CD4-positive, alpha-beta T cell treated with Interleukin-17A for 1 hour (primary cell): ENCODE measurements at places on chromosomes 6 and 20.
A peak's percentile ranks its signal among the peaks of the same experiment; 100 is the strongest.

GRCh38 chr6:123635144-123635543 is 1.6 kb downstream of the TRDN start:
- DNase-seq: no peak

DNA sequence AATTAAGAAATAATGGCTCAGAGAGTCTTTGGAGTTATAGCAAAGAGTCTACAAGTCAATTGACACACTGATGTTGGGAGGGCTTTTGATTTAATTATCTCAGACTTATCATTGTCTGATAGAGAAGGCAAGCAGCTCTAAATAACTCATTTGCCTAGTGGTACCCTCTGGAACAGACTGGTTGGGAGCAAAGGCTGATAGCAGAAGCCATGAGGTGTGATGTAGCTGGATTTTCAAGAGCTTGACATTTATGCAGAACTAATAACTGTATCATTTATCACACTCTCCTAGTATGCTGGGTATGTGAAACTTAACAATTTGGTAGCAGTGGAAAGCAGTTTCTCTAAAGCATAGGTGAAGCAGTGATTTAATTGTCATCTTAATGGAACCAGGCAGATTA is 380.6 kb downstream of the TENT5A start:
- no peak for DNase-seq

- peak; percentile 68 for DNase-seq
Observed at GRCh38 chr20:1664911-1665310, 7.3 kb upstream of the SIRPG start.

- no peak for DNase-seq
Observed at GRCh38 chr6:41449399-41450245, 96.6 kb upstream of the FOXP4 start.

- no peak for DNase-seq
Observed at GRCh38 chr6:158323561-158323958, 11.3 kb downstream of the TULP4 start.

DNA sequence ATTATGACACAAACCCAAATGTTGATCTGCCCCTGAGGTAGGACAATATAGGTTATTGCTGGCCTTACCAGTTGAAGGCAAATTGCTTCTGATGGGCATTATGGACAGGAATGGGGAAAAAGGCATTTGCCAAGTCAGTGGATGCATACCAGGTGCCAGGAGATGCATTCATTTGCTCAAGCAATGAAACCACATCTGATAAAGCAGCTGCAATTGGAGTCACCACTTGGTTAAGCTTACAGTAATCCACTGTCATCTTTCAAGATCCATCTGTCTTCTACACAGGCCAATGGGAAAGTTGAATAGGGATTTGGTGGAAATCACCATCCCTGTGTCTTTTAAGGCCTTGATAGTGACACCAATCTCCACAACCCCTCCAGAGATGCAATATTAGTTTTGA is 648.6 kb downstream of the COL12A1 start:
- no peak for DNase-seq

DNA sequence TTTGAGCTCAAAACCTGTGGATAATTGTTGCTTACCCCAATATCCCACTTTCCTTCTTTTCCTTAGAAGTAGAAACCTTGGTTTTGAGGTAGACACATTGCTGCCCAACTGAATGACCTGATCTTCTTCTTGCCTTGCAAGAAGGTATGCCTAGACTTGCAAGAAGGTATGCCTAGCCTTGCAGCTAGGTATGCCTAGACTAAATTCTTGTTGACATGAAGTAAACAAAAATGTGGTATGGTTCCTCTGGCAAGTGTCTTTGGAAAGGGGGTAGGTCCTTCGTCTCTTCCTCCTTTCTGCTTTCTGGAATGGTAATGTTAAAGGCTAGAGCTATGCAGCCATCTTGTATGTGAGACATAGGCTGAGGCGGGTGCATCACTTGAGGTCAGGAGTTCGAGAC is 129.2 kb downstream of the GMPR start:
- DNase-seq: no peak

DNA sequence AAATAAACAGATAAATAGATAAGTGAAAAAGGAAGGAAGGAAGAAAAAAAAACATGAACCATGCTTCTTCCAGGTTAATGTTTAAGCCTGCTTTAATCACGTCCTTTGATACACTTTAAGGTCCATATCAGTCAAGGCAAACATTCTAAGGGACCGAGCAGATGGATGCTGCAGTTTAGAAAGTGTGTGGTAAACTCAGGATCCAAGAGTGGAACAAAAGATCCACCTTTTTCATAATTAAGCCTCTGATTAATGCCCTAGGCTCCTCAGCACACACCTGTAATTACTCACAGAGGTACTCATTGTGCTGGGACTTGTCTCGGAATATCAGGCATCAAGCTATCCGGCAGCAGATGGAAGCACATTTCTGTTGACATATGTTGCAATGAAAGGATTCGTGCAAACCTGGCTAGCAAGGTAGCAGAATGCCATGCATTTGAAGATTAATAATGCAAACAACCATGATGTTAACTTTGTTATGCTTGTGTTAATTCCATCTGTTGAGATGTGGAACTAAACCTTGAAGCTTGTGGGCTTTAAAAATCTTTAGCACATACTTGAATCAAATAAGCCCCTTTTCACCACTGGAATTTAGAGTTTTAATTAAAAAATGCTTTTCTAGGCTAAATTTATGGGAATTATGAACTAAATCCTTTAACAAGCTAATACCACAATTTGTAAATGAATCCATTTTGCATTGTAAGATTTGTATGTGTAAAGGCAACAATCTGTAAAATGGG is 163.7 kb downstream of the RALGAPA2 start:
- DNase-seq: no peak

GRCh38 chr6:158010591-158011477 is 29.2 kb downstream of the SYNJ2 start:
- no peak for DNase-seq

GRCh38 chr20:23367770-23368169 is 5.8 kb downstream of the GZF1 start:
- no peak for DNase-seq

DNA sequence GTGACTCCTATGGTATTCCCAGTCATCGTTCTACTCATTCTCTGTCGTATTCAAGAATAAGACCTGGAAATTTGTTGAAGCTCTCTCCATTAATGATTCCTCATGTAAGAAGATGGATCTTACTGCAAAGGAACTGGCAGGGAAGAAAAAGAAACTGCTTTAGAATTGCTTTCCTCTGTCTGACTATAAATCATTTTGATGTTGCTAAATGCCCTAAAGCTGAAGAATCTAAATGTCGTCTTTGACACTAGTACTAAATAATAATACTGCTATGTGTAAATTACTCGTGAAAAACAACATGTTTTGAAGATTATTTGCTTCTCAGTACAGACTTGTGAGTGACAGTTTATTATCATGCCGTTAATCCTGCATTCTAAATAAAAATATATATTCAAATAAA is 20.5 kb upstream of the MYLIP start:
- no peak for DNase-seq

GRCh38 chr6:67642582-67642981 is 992.5 kb upstream of the ADGRB3 start:
- DNase-seq: no peak

DNA sequence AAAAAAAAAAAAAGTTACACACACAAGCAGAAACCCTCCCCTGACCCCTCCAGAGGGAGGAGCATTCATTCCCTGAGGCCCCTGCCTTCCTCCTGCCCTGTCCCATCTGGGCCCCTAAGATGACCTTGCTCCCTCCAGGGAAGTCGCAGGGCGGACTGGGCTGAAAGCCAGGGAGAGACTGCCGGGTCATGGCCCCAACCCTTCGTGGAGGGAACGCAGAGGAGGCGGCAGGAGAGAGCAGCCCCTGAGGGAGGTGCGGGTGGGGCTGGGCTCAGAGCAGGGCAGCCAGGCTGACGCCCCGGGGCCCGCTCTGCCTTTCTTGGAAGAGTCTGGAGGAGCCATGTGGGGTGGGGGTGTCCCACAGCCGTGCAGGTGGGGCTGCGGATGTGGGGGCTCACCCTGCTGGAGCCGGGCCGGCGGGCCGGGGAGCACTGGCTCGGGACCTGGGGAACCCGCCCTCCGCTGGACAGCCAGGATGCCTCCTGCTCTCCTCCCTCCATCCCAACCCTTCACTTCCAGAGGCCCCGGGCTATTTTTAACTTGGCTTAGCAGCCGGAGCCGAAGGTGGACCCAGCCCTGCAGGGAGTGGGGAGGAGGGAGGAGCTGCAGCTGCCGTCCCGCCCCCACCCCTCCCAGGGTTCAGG is 15.0 kb upstream of the ABHD16B start:
- DNase-seq: no peak

GRCh38 chr6:21836277-21836676 is 242.7 kb downstream of the SOX4 start:
- DNase-seq: no peak

DNA sequence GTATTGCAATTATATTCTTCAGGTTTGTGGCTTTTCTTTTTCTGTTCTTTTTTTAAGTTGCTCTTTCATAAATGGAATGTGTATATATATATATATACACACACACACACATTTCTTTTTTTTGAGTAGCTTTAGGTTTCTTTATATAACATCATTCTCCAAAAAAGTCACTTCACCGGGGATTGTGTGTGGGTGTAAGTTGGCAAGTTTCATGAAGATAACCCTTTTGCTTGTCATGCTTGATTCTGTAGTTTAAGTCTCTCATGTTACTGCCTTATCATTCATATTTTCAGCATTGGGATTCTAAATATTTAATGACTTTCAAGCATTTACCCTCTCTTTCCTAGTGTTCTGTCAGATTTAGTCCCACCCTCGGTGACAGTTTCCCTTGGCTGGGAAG is 181.0 kb downstream of the FARS2 start:
- no peak for DNase-seq

- no peak for DNase-seq
Observed at GRCh38 chr20:25283221-25283951, 35.5 kb downstream of the PYGB start.

DNA sequence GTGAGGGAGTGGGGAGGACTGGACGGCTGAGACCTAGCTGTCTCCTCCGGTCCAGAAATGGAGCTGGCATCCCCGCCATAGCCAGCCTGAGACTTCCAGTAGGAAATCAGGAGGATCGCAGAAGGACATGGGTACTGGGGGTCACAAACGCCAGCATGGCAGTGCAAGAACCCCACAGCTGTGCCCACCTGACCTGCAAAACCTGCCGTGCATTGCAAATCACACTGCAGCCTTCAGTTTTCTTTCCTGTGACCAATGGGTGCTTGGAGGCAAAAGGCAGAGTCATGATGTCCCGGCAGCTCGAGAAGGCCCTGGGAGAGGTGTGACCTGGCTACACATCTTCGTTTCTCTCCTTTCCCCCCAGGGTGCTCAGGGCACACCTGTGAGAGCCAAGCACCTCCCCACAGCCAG is 23.3 kb upstream of the PHACTR3 start:
- no peak for DNase-seq

GRCh38 chr6:75109765-75110164 is 96.1 kb downstream of the COL12A1 start:
- no peak for DNase-seq

- DNase-seq: peak; percentile 58
Observed at GRCh38 chr20:17969884-17970409, 1.1 kb downstream of the MGME1 start.

- no peak for DNase-seq
Observed at GRCh38 chr6:158000530-158001307, 19.1 kb downstream of the SYNJ2 start.

DNA sequence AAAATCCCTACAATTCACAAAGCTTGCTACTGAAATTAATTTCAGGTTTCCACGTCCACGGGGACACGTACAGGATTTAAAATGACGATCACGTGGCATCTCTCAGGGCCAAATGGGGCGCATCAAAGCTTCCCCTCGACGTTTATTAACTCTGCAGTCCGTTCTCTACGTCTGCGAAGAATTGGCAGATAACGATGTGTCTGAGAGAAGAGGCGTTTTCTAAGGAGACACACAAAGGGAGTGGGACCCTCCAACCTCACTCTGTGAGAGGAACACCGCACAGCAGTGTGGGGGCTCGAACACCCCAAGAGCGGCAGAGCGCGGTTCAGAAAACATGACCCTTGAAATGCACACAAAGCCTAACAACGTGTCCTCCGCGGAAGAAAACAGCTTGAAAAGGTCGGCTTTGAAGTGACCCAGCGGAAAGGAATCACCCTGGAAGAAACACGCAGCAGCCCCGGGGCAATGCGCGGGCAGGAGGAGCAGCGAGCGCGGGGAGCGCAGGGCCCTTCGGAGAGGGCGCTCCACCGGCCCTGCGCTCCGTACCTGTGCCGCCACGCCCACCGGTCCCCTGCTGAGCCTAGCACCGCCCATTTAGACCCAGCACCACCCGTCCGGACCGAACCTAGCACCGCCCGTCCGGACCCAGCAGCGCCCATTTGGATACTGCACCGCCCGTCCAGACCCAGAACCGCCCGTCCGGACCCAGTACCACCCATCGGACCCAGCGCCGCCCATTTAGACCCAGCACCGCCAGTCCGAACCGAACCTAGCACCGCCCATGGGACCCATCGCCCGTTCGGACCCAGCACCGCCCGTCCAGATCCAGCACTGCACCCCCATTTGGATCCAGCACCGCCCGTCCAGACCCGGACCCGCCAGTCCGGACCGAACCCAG is 1.1 kb upstream of the AFDN start:
- peak; percentile 28 for DNase-seq

GRCh38 chr6:128754658-128755256 is 128.2 kb upstream of the LAMA2 start:
- DNase-seq: no peak

DNA sequence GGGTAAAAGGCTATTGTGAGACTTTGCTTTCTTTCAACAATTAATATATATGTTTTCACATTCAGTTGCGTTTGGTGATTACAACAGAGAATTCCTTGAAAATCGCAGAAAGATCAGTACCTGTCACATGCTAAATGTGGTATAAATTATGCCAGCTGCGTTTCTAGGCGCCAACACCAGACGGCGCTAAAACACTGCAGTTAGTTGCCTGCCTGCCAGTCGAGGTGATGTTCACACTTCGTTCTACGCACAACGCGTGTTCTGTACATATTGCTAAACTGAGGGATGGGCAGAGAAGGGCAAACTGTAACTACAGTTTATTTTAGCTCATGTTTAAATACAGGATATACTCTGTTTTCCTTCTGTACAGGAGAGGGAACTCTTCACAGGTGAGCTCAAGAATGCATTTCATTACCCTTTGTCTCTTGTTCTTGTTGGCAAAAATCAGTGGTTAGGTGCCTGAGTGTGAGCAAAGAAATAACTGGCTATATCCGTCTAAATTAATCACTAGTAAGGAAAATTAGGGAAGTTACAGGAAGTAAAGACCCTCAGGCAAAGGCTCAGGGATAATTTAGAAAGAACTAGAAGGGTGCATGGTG is 100.1 kb upstream of the RGS17 start:
- no peak for DNase-seq
